CD4-positive, alpha-beta T cell treated with Interleukin-10 for 1 hour (primary cell): ENCODE measurements at places on chromosomes 3 and 15.

DNA sequence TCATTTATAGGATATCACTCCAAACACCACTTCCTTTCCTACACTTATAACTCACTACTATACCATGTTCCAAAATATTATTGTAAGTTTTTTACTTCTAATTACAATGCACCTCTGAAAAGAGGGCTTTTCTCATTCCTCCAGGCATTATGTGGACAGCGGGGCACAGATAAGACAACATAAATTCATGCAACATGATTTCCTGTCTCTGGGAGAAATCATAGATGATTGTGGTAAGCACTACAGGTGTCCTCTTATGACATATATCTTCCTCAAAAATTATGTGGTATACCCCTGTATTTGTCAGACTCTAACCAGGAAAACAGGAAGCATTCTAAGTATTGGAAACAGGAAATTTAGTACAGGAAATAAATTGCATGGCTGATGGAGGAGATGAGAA, 45.7 kb upstream of the INO80 start:
- DNase-seq: no peak

GRCh38 chr3:53500165-53500777, 5.9 kb downstream of the CACNA1D start:
- DNase-seq: no peak

- DNase-seq: no peak
Observed at GRCh38 chr15:45259796-45260195, 7.8 kb downstream of the SLC28A2 start.

GRCh38 chr15:59762558-59762957, 73.4 kb upstream of the BNIP2 start:
- DNase-seq: no peak

DNA sequence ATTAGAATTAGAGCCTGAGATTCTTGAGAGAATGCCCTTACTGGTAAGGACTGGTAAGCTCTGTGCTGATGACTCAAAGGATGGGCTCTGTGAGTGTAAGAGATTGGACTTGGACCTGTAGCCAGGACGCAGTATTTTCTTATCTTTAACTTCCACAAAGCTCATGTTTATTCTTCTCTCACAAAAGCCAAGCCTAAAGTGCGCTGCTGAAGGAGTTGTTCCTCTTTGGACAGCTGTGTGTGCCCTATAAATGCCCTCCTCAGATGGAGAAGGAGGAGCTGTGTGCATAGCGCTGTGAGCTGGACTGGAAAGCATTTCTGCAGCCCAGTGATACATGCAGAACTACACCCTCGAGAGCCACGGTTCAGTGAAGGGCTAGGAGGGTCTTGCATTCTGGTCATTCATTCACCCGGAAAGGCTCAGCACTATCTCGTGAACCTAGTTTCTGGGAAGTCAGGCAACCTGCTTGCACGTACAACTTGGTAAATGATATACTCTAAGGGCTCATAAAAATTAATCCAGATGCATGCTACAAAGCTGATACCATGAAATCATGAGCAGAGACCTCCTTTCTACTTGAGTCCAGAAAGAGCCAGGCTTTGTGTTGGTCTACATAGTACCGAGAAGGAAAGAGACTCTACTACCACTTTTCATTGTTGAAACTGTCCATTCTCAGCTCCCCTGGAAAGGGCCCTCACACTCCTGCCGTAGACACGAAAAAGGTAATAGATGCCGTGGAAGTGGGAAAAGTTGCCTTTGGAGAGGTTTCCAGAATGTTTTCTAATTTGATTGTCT, 103.0 kb upstream of the TBL1XR1 start:
- DNase-seq: no peak

- no peak for DNase-seq
Observed at GRCh38 chr3:29515451-29515850, 234.6 kb downstream of the RBMS3 start.

DNA sequence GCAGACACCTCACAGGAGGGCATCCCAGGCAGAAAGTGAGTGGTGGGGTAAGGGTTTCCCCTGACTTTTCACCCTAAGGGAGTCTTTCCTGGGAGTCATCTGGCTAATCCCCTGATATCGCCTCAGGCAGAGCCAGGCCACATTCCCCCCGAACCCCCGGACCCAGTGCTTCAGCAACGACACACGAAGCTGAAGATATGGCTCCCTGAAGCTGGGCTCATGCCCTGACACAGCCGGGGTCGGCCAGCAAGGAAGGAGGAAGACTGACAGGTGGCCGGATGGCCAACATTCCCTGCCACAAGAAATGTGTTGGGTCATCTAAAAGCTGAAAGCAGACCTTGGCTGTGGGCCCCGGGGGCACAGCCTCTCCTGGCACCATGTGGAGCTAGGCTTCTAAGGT, 14.4 kb downstream of the CHST13 start:
- DNase-seq: no peak

- no peak for DNase-seq
Observed at GRCh38 chr3:59766200-59766872, 716.5 kb upstream of the CFAP20DC start.
